ENCODE measurements at places on chromosomes 16 and 17.
A peak's percentile ranks its signal among the peaks of the same experiment; 100 is the strongest.

DNA sequence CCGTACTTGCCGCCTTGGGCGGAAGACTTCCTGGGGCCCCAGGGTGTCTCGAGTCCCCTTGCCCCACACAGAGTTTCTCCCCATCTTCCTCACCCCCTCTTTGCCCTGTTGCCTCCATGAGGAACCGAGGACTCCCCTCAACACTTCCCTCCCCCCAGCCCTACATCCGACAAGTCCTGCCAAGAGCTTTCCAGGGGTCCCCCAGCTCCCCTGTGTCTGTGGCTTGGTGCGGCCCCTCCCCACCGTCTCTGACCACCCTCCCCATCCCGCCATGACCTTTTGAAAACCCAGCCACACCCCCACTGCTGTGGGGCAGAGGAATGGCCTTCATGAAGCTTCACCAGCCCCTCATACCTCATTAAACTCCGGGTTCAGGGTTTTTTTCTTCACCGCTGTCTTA, 11.4 kb downstream of the SCGB1C2 start:
- DNase-seq, result no peak

DNA sequence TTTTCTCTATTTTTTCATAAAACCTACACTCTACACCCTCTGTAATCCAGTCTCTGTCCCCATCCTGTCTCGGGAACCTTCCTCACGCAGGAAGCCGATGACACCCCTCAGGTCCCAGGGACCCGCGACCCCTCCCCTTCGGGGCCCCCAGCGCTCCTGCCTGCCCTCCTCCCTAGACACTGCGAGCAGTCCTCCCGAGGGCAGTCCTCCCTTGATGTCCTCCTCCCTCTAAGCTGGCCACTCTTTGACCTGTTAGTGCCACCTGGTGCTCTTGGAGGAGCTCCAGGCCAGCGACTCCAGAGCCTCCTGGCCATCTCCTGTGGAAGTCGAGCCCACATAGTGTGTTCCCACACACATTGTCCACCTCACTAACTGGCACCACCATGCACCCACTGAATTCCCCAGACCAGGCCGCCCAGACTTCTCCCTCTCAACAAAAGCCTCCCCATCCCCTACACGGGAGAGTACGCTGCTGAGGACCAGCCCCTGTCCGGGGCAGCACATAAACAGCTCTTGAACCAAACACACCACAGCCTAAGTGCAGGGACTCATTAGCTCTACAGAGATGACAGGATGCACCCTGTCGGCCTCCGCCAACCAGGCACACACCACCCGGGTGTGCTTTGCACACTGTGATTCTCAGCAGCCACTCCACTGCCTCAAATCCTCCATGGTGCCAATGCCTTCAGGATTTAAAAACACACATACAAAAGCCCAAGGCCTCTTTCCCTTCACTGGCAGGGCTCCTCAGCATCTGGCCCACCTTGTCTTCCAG, 9.3 kb downstream of the OSBPL7 start:
- DNase-seq, result no peak

GRCh38 chr17:79255456-79255855, 180.8 kb downstream of the ENGASE start:
- no peak for DNase-seq

- peak; percentile 35 for DNase-seq
These were observed 267.7 kb upstream of the ZFHX3 start for GRCh38 chr16:73315645-73316044.

DNA sequence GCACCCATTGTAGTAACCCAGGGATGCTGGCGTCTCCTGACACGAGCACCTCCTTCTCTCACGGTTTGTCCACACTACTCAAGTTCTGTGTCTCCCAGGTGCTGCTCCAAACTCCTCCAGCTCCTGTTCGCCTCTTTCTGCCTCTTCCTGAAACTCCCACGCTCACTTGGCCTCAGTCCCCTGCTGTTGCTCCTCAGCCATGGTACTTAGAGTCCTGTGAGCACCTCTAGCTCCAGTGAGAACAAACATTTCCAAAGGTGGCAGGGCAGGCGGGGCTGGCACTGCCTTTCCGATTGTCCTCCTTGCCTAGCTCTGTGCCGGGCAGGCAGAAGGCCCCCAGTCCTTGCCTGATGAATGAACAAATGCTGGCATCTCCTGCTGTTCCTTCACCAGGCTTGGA, 146.1 kb downstream of the SDK2 start:
- no peak for DNase-seq

DNA sequence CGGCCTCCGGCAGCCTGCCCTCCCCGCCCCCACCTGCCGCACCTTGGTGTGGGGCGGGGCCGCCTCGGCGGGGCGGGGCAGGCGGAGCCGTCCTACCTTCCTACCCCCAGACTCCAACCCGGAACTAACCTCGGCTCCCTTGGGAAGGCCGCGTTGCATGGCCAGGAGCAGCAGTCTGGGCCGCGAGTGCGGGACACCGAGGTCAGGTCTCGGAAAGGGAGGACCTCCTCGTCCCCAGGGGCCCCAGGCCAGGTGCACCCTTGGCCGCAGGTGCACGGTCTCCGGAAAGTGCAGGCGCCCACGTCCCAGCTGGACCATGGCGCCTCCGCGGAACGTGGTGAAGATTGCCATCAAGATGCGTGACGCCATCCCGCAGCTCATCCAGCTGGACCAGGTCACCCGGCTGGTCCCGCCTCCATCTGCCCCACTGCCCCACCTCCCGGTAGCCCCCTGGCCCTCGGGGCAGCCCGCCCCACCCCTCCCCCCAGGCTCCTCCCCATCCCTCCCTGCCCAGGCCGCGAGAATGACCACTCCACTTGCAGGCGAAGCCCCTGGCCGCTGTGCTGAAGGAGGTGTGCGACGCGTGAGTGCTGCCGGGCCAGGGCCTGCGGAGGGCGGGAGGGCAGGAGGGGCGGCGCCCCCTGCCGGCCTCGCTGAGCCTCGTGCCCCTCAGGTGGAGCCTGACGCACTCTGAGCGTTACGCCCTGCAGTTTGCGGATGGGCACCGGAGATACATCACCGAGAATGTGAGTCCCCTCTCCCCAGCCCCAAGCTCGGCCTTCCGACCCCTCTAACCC, at the start of gene ELMO3:
TSS of gene ELMO3 (plus strand) at position 121 of the 797 bp plus-strand sequence. CDS start at position 317, 196 bp downstream.
- DNase-seq, result no peak

- DNase-seq, result no peak
These were observed 35.2 kb downstream of the HSBP1 start for GRCh38 chr16:83842756-83843507.

DNA sequence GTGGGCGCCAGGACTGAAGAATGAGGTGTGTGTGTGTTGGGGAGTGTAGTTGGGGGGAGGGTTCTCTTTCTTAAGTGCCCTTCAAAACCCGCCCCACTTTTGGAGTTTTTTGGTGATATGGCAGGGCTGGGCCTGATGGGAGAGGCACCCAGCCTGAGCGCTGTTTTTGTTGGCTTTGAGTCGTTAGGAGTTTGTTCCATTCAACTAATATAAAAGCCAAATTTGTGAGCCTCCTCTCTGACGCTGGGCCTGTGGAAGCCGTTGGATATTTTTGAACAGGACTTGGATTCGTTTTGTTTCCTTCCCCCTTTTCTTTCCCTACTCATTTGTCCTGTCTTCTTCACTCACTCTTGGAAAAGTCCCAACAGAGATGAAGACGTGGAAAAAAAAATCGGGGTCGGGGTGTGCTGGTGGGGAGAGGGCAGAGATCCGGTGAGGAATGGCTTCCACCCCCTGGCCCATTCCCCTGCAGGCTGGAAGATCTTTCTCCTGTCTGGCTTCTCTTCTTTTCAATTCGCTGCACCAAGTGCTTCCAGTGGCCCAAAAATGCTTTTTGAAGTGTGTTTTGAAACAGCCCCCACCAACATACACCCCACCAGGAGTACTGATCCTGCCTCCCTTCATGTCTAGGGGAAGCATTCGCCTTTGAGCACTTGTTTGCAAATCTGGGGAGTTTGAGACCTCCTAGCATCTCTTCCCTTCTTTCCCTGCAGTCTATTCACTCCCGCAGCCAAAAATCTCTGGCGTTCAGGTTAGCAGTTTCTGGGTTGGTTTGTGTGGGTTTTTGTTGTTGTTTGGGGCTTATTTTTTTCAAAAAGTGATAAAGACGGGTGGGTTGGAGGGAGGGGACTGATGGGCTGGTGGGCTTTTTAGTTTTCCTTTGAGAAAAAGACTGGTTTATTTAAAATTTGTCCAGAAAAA, 2.6 kb downstream of the FZD2 start:
- no peak for DNase-seq

DNA sequence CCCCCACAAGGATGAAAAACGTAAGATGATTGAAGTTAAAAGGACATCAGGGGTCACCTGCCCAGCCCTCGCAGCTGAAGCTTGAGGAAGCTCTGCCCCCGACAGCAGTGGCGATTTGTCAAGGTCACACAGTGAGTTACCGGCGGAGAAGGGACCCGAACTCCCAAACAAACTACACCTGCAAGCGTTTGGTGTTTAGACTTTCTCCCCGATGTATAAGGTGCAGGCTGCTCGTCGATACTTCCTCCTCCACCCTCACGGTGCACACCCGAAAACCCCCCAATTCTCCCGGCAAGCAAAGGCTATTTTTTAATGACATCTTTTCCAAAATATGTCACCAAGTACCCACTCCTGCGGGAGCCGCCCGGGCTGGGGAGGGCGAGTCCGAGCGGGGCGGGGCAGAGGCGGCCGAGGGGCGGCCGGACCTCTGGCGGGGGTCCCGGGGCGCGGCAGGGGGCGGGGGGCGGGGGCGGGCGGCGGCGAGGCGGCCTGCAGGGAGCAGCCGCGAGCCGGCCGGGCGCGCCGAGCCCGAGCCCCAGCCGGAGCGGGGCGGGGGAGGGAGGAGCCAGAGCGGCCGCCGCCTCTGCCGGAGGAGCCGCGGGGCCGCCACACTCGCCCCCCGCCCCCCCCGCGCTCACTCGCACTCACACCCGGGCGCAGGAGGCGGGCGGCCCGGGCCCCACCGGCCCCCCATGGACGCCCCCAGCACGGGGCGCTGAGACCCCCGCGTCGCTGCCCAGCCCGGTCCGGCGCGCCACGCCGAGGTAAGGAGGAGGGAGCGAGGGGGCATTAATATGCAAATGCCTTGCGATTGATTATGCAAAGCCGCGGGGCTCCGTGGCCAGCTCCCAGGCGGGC, at the start of gene THRA:
TSS of gene THRA (plus strand) at position 637 of the 858 bp plus-strand sequence. CDS start 11,524 bp downstream, outside the sequence.
- DNase-seq, result no peak

DNA sequence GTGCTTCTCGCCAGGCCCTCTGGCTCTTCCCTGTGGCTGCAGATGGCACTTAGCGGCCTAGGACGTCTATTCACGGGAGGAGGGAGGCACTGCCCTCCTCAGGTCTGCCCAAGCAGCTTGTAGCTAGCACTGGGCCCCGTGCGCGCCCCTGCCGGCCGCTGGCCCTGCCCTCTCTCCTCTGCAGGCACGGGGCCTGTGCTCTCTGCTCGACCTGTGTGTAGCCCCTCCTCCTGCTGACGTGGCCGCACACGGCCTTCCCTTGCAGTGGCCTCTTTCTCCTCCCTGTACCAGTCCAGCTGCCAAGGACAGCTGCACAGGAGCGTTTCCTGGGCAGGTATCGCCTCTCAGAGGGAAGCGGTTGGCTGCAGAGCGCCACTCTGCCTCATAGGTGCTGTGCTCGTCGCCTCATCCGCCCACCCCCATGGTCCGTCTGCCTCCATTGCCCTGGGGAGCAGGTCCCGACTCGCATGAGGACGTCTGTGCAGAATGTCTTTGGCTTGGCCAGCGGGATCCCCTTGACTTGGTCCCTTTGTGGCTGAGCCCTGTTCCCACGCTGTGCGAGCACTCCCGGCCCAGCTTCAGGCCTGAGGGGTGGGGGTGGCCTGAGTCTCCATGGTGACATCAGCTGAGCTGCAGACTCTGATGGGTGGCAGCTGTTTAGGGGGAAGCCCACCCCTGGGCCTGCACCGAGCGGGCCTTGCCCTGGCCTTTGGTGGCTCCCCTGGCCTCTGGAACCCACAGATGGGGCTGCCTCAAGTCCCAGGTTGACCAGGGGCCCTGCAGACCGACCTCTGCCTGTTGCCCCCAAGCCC, 34.6 kb downstream of the TSC2 start:
- DNase-seq, result no peak

DNA sequence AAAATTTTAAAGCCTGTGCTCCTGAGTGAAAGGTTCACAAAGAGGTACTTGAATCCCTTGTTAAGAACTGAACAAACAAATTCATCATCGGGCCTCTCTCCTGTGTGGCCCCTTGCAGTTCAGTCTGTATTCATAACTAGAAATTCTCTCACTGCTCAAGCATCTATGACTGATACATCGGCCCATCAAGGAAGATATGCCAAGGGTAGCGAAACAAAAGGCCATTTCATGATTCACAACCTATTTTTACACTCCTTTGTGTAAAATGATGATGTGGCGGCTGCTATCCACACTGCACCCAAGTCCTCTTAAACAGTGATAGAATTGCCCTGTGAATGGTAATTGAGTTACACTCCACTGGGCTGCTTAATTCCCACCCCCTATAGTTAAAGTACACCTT, 204.6 kb downstream of the STX8 start:
- no peak for DNase-seq

DNA sequence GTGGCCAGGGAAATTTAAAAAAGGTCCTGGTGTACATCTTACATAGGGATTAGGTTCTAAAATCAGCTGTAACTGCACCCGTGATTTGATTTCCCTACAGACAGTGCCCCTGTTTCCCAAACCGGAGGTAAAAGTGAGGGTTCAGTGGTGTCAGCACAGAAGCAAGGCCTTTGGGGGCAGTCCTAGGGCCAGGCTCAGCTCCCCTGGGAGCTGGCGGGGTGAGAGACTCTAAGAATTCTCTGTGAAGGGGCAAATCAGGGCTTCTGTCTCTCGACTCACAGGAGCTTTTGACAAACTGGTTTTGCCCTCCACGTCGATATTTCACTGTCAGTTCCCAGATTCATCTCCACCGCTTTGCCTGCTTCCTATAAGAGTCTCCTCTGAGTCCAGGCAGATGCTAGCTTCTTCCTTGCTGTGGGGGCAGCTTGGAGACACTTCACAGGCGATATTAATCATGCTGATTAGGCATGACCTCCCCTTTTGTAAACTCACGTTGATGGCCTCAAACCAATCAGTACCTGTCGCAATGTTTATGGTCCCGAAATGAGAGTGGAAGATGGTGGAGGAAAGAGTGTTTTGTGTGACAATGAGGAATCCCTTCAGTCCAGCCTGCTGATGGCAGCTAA, 234.2 kb upstream of the TOX3 start:
- no peak for DNase-seq

DNA sequence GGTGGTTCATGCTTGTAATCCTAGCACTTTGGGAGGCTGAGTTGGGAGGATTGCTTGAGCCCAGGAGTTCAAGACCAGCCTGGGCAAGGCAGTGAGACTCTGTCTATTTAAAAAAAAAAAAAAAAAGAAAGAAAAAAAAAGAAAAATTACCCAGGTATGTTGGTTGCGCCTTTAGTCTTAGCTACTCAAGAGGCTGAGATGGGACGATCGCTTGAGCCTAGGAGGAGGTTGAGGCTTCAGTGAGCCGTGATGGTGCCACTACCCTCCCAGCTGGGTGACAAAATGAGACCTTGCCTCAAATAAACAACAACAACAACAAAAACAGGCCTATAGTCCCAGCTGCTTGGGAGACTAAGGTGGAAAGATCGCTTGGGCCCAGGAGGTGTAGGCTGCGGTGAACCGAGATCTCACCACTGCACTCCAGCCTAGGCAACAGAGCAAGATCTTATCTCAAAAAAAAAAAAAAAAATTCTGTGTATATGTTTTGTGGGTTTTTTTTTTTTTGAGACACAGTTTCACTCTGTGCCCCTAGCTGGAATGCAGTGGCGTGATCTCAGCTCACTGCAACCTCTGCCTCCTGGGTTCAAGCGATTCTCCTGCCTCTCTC, 12.5 kb upstream of the ANKRD40CL start:
- DNase-seq, result peak; percentile 37

Measured in hematopoietic multipotent progenitor cell (in vitro differentiated cells).